ENCODE measurements at places on chromosomes 7 and 10. TPM values are rescaled to one million over a fixed set of nuclear protein-coding genes. Genes with fewer than 3 reads are reported as not detected.

The TFR2 gene
- polyA plus RNA-seq: 0.32 TPM

GRCh38 chr7:48182718-48183369 is 11.6 kb downstream of the ABCA13 start:
- no peak for DNase-seq

- DNase-seq: no peak
These were observed 125.6 kb upstream of the HABP2 start for GRCh38 chr10:113427236-113427735.

- DNase-seq: no peak
These were observed 13.2 kb downstream of the PFKFB3 start for GRCh38 chr10:6215683-6216484.

- no peak for DNase-seq
These were observed 501.6 kb downstream of the GALNT17 start for GRCh38 chr7:71633551-71634008.

The ZNF239 gene
- polyA plus RNA-seq: 18.9 TPM

DNA sequence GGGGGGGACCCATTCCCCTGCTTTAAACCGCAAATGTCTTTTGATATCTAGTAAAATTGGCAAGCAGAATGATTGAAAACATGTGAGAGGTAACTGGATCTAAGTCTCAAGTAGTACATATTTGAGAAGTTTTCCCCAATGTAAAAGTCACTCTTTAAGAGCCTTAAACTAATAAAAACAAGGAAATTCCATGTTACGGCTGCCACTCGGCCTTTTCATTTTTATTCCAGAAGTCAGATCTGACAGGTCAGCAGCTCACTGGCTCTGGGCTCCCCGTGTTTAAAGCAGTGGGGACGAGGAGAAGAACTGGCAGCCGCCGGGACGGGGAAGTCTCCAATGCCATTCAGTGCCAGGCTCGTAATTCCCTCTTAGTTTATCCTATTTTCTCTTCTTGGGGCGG is 80.7 kb downstream of the CUX1 start:
- DNase-seq: no peak

GRCh38 chr10:66167816-66168215 is 758.0 kb upstream of the LRRTM3 start:
- no peak for DNase-seq

The MACC1 gene
- polyA plus RNA-seq: not detected

DNA sequence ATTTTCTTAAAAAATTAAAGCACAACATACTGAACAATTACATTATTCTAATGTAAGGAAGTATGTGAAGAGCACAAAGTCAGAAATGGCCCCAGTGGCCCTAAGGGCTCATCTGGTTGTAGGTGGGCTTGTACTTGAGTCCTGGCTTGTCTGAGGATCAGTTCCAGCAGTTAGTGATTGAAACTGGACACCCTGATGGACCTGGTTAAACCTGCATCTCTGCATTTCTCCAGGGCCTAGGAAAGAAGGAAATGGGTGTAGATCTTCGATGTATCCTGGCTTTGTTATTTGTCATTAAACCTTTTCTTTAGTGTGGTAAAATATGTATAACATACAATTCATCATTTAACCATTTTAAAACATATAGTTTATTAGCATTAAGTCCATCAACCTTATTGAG is 9.7 kb upstream of the AKR1C2 start:
- no peak for DNase-seq

GRCh38 chr10:89032141-89032891 is 41.7 kb downstream of the FAS start:
- no peak for DNase-seq

DNA sequence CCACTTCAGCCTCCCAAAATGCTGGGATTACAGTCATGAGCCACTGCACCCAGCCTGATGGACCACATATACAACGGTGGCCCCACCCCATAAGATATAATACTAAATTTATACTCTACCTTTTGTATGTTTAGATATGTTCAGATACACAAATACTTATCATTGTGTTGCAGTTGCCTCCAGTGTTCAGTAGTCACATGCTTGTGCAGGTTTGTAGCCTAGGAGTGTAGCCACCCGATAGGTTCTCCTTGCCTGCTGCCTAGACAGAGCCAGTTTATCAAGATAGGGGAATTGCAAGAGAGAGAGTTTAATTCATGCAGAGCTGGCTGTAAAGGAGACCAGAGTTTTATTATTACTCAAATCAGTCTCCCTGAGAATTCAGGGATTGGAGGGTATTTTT is 9.6 kb downstream of the CCL24 start:
- no peak for DNase-seq

DNA sequence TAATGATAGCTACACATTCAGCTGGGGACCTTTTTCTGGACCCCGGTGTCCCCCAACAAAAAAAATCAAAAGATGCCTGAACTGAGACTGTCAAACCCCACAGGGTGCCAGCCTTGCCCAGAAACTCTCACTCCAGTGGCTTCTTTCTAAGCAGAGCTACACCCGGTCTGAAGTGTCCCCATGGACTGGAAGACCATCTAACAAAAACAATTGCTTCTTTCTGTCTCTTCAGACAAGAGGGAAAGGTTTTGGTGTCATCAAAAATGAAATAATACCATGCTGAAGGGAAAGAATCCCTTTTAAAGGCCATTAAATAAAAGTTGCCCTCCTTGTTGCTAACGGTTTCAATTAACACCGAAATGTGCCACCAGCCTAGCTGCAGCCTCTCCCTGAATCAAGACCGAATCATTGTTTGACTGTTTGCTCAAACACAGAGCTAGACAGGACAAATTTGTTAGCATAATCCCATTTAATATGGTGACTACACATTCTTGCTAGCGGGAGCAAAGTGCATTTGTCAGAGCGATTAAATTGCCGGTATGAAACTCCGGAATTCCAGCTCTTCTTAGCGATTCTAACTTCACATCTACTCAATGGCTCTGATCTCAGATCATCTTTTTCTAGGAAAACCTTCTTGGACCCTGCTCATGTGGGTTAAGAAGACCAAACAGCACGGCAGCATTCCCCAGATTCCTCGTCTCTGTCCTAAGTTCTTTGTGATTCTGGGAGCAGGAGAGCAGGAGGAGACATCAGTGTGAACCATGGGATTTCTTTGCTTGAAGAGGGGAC is 397.5 kb upstream of the PRKCQ start:
- DNase-seq: no peak

The VWDE gene
- 0.03 TPM for polyA plus RNA-seq

- peak; percentile 60 for DNase-seq
These were observed 15.6 kb downstream of the MDH2 start for GRCh38 chr7:76063525-76063924.

DNA sequence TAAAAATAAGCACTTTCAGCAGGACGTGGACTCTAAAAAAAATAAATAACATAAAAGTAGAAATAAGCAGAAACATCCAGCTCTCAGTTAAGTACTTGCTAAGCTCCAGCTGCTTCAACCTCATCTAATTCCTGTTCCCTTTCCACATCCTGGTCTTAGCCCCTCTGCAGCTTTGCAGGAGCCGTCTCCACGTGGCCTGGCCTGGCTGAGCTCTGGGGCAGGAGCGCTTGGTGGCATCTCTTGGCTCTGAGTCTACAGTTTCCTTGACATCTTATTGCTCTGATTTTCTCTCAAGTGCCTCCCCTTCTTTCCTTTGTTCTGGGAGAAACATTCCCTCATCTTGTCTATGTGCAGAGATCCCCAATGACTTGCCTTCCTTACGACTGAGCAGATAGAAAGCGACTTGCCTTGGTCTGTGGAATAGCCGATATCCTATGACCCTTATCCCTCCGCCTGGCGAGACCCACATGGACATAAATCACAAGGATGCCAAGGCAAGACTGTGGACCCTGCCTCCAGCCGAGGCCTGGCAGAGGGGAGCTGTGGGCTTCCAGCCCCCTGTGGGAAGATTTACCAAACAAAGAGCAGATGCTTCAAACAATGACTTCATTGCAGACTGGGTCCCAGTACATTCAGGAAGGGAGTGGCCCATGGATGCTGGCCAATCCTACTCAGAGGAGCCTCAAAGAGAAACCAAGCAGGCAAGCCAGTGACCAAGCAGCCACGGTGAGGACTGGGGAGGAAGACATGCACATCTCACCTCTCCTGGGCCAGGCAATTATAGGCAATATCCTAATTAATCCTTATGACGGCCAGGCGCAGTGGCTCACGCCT is 61.9 kb downstream of the SPOCK2 start:
- DNase-seq: no peak

The SLC18A3 gene
- 1.7 TPM for polyA plus RNA-seq
